Left hindlimb (tissue), 1 donor: ENCODE measurements at places on chromosomes 1 and 21.

- no peak for DNase-seq
These were observed 38.7 kb upstream of the BATF3 start for GRCh38 chr1:212738330-212738729.

GRCh38 chr1:60345621-60346020, 272.1 kb upstream of the C1orf87 start:
- no peak for DNase-seq

- no peak for DNase-seq
These were observed 283.1 kb downstream of the LMX1A start for GRCh38 chr1:165073185-165074007.

DNA sequence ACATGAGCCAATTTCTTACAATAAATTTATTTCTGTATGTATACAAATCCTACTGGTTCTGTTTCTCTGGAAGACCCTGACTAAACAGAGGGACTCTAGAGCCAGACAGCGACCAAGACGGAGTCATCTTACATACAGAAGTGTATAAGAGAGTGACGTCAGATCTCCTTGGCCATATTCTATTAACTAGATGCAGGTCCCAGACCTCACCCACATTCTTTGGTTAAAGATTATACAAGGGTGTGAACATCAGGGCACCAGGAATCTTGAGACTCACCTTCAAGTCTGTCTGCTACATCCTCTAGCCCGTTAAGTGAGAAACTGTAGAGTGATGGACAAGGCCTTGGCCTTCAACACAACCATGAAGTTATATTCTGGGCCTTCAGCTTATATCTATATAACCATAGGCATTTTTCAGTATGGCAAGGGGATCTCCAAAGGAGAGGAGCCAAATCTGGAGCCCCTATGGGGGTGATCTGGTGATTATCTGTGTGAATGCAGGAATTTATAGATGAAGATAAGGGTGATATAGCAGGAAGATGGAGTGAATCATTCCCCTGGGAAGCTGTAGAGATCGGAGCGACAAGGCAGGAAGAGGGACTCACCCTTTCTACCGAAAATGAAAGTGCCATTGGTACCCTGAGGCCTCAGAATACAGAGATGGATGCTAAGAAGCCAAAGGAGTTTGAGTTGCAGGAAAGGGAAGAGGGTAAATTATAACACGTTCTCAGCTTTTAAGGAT, 83.9 kb downstream of the ADAMTS1 start:
- DNase-seq = no peak

DNA sequence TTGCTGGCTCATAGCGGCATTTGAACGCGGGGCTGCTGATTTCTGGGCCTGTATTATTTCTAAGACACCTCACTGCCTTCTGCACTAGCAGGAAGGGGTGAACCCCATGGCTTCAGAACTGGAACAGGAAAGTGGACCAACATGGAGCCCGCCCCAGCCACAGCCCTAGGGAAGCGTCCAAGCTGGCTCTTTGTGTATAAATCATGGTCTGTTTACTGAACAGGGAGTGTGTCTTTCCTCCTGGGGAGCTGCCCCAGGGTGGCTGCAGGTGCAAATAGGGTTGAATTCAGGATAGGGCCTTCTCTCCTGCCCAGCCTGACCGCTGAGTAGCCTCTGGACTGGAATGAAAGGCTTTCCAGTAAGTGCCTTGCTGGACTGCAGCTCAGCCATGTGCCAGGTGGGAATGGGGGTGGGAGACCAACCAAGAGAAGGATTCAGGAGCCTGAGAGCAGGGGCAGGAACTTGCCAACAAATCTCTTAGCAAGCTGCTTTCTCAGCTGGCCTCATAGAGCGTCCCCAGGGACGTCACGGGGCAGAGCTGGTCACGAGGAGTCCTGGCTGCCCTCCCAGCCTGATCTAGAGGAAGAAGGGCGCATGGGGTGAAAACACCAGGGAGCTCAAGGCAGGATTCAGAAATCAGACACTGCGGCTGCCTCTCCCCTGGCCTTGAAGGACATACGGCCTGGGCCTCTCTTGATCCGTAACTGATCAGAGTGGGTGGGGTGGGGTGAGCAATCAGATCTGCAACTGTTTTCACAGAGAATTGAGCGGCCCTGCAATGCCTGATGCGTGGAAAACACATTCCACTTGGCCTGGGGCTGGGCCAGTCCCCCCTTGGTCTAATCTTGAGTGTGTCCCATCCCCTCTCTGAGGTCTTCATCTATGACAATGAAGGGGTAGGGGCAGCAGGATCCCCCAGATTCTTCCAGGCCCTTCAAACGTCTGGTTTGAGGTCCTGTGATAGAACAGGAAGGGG, 56.5 kb upstream of the SELENON start:
- peak; percentile 76 for DNase-seq

- DNase-seq = no peak
These were observed 5.6 kb downstream of the TMEM61 start for GRCh38 chr1:54986025-54986424.

GRCh38 chr1:74703386-74704182, 29.3 kb downstream of the CRYZ start:
- no peak for DNase-seq

- DNase-seq = no peak
These were observed 59.0 kb downstream of the MTR start for GRCh38 chr1:236853921-236854604.
